Left renal cortex interstitium (tissue), 4 donors: ENCODE measurements at places on chromosomes 5 and 9. TPM values are rescaled to one million over a fixed set of nuclear protein-coding genes. Genes with fewer than 3 reads are reported as not detected.

Gene LIX1
- 4.3 TPM for polyA plus RNA-seq

Gene NDST1
- 68.6 TPM for polyA plus RNA-seq

Gene FOXD4L3
- polyA plus RNA-seq: not detected

Gene FAM200C
- polyA plus RNA-seq: 14.2 TPM

Gene CCDC192
- polyA plus RNA-seq: 0.51 TPM

Gene ABLIM3
- polyA plus RNA-seq: 1.2 TPM

Gene GPR21
- polyA plus RNA-seq: 0.62 TPM

Gene APBA1
- polyA plus RNA-seq: 16.1 TPM

Gene OSMR
- 11.4 TPM for polyA plus RNA-seq

Gene TMEM171
- polyA plus RNA-seq: 5.1 TPM

Gene LRRTM2
- polyA plus RNA-seq: 1.8 TPM

Gene FREM1
- polyA plus RNA-seq: 187 TPM

Gene PAXX
- polyA plus RNA-seq: 53.2 TPM

Gene LURAP1L
- 22.4 TPM for polyA plus RNA-seq

Gene MCIDAS
- polyA plus RNA-seq: 1.0 TPM

Gene RNF183
- 7.0 TPM for polyA plus RNA-seq

Gene SHB
- 18.0 TPM for polyA plus RNA-seq

Gene C9orf50
- polyA plus RNA-seq: 0.64 TPM

Gene DNM1
- polyA plus RNA-seq: 246 TPM

Gene DOLPP1
- polyA plus RNA-seq: 20.6 TPM

Gene SMIM32
- polyA plus RNA-seq: 16.3 TPM

Gene PCDHGB6
- 7.2 TPM for polyA plus RNA-seq

Gene PCDHGB1
- polyA plus RNA-seq: 1.8 TPM

Gene PCDHB14
- 9.5 TPM for polyA plus RNA-seq

Gene WASHC1
- 18.2 TPM for polyA plus RNA-seq

Gene ANKRD34B
- 0.17 TPM for polyA plus RNA-seq

Gene DRD1
- not detected for polyA plus RNA-seq

Gene ACTBL2
- polyA plus RNA-seq: not detected

Gene CEL
- 4.6 TPM for polyA plus RNA-seq

Gene NME5
- polyA plus RNA-seq: 25.0 TPM

Gene CDH18
- 1.2 TPM for polyA plus RNA-seq

Gene ANKHD1
- 115 TPM for polyA plus RNA-seq

Gene EQTN
- 0.39 TPM for polyA plus RNA-seq

Gene C7
- 216 TPM for polyA plus RNA-seq

Gene PCDHB9
- polyA plus RNA-seq: 4.4 TPM

Gene SHISAL2B
- not detected for polyA plus RNA-seq

Gene ARID3C
- polyA plus RNA-seq: 0.21 TPM

Gene SLC6A7
- 0.13 TPM for polyA plus RNA-seq

Gene SPATA31A5
- polyA plus RNA-seq: not detected

Gene HNRNPH1
- 854 TPM for polyA plus RNA-seq

Gene GABRB2
- 1.7 TPM for polyA plus RNA-seq

Gene DDX46
- polyA plus RNA-seq: 61.2 TPM

Gene HACD4
- 2.9 TPM for polyA plus RNA-seq

Gene OMD
- polyA plus RNA-seq: 0.76 TPM

Gene TEX10
- 46.2 TPM for polyA plus RNA-seq

Gene GCNT4
- 18.3 TPM for polyA plus RNA-seq

Gene LCN15
- 0.14 TPM for polyA plus RNA-seq

Gene SLC1A1
- 18.8 TPM for polyA plus RNA-seq

Gene RGS7BP
- 7.3 TPM for polyA plus RNA-seq
